ENCODE measurements at places on chromosomes 1 and 21. TPM values are rescaled to one million over a fixed set of nuclear protein-coding genes. Genes with fewer than 3 reads are reported as not detected.

USP25 gene
- total RNA-seq, result 39.5 TPM

- no peaks in the 10 kb centered on the region for H3K36me3 ChIP-seq
- no peaks in the 10 kb centered on the region for H3K4me1 ChIP-seq
- H3K27me3 ChIP-seq, result no peaks in the 10 kb centered on the region
- H3K27ac ChIP-seq, result no peak overlapping the region
- no peak for DNase-seq
These were observed 50.7 kb downstream of the PTGFR start for GRCh38 chr1:78541479-78541878.

TFF2 gene
- not detected for total RNA-seq

GRCh38 chr1:183021405-183022201 lies 1.6 kb upstream of the LAMC1 start:
- H3K27ac ChIP-seq, result no peak overlapping the region
- no peaks in the 10 kb centered on the region for H3K27me3 ChIP-seq
- no peak for DNase-seq
- no peaks in the 10 kb centered on the region for H3K4me1 ChIP-seq
- H3K4me3 ChIP-seq, result peak overlapping the region; percentile 85

- peaks cover 10% of the 10 kb centered on the region for H3K4me1 ChIP-seq
- H3K27me3 ChIP-seq, result no peaks in the 10 kb centered on the region
- DNase-seq, result no peak
- no peaks in the 10 kb centered on the region for H3K36me3 ChIP-seq
- H3K27ac ChIP-seq, result no peak within 1 kb of the TSS
These were observed at the start of gene CD101 for GRCh38 chr1:117001254-117001927. CD101 (plus strand) TSS chr1:117001760; CDS start chr1:117001818, 58 bp downstream.

CTH gene
- total RNA-seq, result 2.5 TPM

- H3K27me3 ChIP-seq, result peaks cover 20% of the 10 kb centered on the region
- no peak for DNase-seq
- no peaks in the 10 kb centered on the region for H3K4me1 ChIP-seq
- H3K27ac ChIP-seq, result no peak overlapping the region
- H3K4me3 ChIP-seq, result no peak overlapping the region
These were observed 333.9 kb downstream of the SRGAP2C start for GRCh38 chr1:121518726-121519041.

GRCh38 chr1:207396168-207396746 lies 57.9 kb upstream of the CR2 start:
- H3K27ac ChIP-seq, result no peak overlapping the region
- H3K4me3 ChIP-seq, result no peak overlapping the region
- no peaks in the 10 kb centered on the region for H3K36me3 ChIP-seq

DNA sequence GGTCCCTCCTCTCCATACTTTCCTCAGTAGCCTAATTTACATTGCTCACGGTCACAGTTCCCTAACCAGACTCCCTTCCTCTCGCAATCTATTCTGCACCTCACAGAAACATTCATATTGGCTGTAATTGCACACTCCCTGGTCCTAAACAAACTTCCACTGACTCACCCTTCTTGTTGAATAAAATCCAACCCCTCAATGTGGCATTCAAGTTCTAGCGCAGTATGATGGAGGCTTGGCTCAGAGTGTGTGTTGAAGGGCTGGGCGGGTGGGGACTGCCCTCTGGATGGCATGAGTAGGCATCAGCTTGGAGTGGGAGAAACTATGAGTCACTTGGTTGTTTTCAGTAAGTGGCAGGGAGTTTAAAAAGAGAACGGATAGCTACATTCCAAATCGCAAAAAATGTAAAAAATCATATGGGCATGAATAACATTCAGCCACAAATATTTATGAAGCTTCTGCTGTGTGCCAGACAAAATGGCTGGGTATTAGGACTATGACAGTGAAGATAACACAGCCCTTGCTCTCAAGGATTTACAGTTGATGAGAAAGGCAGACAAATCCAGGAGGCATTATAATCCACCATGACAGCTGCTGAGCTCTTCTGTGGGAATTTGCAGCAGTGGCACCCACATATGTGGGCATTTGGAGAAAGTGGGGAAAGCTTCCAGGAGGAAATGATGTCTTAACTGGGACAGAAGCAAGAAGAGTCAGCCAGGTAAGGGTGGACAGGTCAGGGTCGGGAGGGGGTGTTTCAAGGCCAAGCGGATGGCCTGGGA lies 42.2 kb upstream of the LYST start:
- no peak overlapping the region for H3K4me3 ChIP-seq
- peak overlapping the region; percentile 41 for H3K27ac ChIP-seq
- H3K36me3 ChIP-seq, result no peaks in the 10 kb centered on the region
- no peak for DNase-seq
- H3K4me1 ChIP-seq, result peaks cover 11% of the 10 kb centered on the region

CFHR5 gene
- not detected for total RNA-seq

GRCh38 chr1:10599194-10599861 lies 124.6 kb downstream of the PEX14 start:
- no peaks in the 10 kb centered on the region for H3K27me3 ChIP-seq
- no peak overlapping the region for H3K4me3 ChIP-seq
- H3K36me3 ChIP-seq, result no peaks in the 10 kb centered on the region
- DNase-seq, result no peak
- H3K27ac ChIP-seq, result no peak overlapping the region

MCOLN3 gene
- 48.1 TPM for total RNA-seq

DNA sequence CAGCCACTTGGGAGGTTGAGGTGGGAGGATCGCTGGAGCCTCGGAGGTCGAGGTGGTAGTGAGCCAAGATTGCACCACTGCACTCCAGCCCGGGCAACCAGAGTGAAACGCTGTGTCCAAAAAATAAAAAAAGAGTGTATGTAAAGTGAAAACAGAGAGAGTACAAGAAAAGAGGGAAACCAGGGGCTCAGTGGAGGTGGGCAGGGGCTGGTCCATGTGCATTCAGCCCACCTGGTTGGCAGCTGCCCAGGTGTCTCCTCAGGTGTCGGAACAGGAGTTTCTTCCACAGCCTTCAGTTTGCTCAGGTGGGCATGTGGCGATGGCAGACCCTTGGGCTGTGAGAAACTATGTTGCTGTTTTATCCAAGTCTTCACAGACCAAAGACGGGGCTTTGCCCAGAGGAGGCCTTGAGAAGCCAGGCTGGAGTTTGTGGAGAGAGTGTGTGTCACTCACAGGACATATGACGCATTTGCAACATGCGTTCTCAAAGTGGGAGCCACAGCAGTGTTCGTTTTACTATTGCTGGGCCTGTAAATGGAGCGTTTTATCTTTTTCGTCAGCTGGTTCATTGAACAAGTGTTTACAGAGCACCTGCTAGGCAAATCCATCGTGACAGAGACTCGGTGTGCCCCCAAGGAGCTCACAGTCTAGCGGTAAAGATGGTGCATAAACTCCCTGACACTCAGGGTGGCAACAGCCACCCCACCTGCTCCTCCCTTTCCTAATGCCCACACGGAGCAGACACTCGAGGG lies 22.4 kb upstream of the SAMD11 start:
- H3K4me3 ChIP-seq, result no peak overlapping the region
- peaks cover 23% of the 10 kb centered on the region for H3K27me3 ChIP-seq
- H3K27ac ChIP-seq, result no peak overlapping the region
- peaks cover 7% of the 10 kb centered on the region for H3K4me1 ChIP-seq

LCA5L gene
- 3.8 TPM for total RNA-seq

GRCh38 chr1:171935086-171935485 lies 93.8 kb downstream of the DNM3 start:
- no peak for DNase-seq
- no peak overlapping the region for H3K4me3 ChIP-seq
- no peaks in the 10 kb centered on the region for H3K36me3 ChIP-seq
- H3K27me3 ChIP-seq, result no peaks in the 10 kb centered on the region
- H3K27ac ChIP-seq, result no peak overlapping the region

GRCh38 chr1:157139052-157139715 lies 989 bp upstream of the ETV3 start:
- no peak for DNase-seq
- H3K4me3 ChIP-seq, result no peak overlapping the region
- no peaks in the 10 kb centered on the region for H3K36me3 ChIP-seq

DNA sequence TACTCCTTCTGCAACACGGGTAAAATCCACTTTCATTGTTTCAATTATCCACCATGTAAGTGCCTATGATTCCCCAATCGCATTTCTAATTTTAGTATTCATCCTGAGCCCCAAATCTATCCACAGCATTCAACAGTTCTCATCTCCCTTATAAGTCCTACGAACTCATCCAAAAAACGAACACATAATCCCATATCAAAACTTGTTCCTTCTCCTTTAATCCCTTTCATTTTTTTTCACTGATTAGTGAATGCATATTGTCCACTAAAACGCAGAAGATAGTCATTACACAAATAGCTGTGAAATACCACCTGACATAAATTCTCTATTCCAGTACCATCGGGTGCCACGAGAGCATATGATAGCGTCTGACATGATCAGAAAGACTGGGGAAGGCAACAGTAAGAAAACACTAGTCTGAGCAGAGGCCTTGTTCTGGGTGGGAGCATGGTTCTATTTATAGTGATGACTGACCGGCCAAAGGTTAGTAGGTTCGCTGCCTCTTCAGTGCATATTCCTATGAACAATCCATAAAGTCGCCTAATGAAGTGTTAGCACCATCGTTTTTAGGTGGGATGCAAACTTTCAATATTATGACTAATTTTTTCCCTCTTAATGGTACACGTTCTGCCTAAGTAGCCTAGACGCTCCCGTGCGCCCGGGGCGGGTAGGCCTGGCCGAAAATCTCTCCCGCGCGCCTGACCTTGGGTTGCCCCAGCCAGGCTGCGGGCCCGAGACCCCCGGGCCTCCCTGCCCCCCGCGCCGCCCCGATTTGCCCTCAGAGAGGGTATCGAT lies 648 bp downstream of the ATP5PF start:
- H3K27ac ChIP-seq, result peak overlapping the region; percentile 100
- peaks cover 30% of the 10 kb centered on the region for H3K4me1 ChIP-seq
- no peaks in the 10 kb centered on the region for H3K27me3 ChIP-seq
- peak overlapping the region; percentile 38 for H3K4me3 ChIP-seq
- H3K36me3 ChIP-seq, result no peaks in the 10 kb centered on the region

RAB13 gene
- 34.5 TPM for total RNA-seq

FAM72D gene
- 3.6 TPM for total RNA-seq

ZNF683 gene
- total RNA-seq, result not detected

GRCh38 chr1:202802998-202803932 lies 5.0 kb downstream of the KDM5B start:
- H3K27ac ChIP-seq, result no peak overlapping the region
- H3K4me1 ChIP-seq, result peaks cover 18% of the 10 kb centered on the region
- H3K4me3 ChIP-seq, result no peak overlapping the region
- DNase-seq, result peak; percentile 39
- no peaks in the 10 kb centered on the region for H3K36me3 ChIP-seq

DNA sequence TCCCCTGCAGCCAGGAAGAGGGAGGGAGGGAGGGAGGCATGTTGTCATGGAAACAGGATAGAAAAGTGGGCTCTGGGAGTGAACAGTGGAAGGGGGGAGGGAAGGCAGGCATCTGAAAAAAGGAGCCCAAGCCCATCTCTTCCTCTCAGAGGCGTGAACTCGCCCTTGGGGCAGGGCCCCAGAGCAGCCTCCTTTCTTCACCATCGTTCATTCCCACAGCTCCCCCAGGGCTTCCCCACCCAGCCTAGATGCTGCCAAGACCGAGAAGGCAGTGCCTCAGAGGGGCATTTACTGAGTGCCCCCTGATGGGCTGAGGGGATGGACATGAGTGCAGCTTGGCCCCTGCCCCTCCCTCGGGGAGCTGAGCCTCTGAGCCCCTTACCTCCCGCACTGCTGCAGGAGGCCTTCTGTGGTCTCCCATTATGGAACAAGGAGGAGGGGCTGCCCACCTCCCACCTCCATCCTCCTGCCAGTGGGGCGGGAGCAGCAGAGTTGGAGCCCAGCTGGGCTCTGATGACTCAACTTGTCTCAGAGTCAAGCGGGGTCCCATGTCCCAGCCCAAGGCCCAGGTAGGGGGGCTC lies 39.1 kb upstream of the KIF21B start:
- H3K4me1 ChIP-seq, result no peaks in the 10 kb centered on the region
- no peak for DNase-seq
- no peak overlapping the region for H3K4me3 ChIP-seq
- H3K27ac ChIP-seq, result no peak overlapping the region
- no peaks in the 10 kb centered on the region for H3K27me3 ChIP-seq

FOXD2 gene
- total RNA-seq, result 1.4 TPM

DNA sequence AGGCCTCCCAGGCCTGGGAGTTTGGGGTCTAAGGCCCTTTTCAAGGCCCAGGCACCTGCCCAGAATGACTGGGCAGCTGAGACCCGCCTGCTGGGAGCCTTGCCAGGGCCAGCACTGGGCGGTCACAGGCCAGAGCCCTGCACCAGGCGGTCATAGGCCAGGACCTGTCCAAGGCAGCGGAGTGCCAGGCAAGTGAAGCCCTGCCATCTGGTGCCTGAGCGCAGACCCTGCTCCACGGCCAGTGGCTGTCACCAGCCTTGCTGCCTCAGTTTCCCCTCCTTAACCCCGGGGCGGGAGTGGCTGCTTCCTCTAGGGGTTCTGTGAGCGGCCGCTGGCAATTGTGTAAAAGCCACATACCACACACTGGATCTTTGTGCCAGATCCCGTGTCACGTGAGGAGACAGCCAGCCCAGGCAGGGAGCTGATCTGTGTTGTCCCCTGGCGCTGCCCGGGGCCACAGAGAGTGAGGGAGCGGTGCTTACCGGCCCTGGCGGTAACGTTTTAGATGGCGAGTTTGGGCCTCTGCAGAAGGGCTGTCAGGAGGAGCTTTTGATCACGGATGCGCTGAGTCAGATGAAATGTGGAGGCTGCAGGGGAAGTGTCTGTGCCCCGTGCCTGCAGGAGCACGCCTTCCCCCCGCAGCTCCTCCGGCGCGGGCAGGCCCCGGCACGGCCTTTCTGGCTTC lies 4.6 kb downstream of the COL18A1 start:
- no peaks in the 10 kb centered on the region for H3K36me3 ChIP-seq
- H3K4me3 ChIP-seq, result no peak overlapping the region
- H3K27ac ChIP-seq, result peak overlapping the region; percentile 39
- no peak for DNase-seq
- H3K27me3 ChIP-seq, result no peaks in the 10 kb centered on the region

DNA sequence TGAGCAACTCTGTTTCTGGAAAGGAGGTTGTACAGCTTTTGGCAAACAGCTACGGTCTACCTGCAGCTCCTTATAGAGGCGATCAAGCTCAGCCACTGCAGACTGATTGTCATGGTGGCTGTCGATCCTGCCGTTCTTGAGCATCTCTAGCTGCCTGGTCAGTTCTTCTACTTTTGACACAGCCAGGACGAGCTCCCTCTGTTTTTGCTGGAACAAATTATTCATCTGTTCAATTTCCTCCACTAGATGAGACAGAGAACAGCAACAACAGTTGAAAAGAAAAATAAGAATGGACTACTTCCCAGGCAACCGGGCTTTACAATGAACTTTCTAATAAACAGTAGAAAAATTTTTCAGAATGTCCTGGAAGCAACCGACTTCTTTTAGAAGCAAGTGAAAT lies 42.5 kb downstream of the TP53BP2 start:
- H3K27me3 ChIP-seq, result no peaks in the 10 kb centered on the region
- no peaks in the 10 kb centered on the region for H3K4me1 ChIP-seq
- peaks cover 44% of the 10 kb centered on the region for H3K36me3 ChIP-seq
- no peak for DNase-seq
- H3K4me3 ChIP-seq, result no peak overlapping the region

DNA sequence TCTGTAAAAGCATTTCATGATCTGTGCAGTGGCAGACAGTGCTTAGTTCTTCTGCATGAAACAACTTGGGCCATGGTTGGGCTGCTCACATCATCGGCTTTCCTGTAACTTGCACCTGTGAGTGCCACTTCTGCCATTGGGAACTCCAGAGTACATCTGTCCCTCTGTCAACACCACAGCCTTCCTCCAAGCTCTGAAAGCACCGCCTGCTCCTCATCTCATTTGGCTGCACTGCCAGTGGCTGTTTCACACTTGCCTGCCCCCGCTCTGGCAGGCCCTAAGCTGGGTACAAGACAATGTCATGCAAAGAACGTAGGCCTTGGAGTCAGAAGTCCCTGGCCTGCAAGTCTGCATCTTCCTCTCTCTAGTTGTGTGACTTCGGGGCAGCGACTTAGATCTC lies 46.4 kb downstream of the DDX20 start:
- H3K36me3 ChIP-seq, result no peaks in the 10 kb centered on the region
- H3K27ac ChIP-seq, result no peak overlapping the region
- H3K4me1 ChIP-seq, result no peaks in the 10 kb centered on the region
- no peaks in the 10 kb centered on the region for H3K27me3 ChIP-seq
- no peak overlapping the region for H3K4me3 ChIP-seq
- no peak for DNase-seq

PTGS2 gene
- total RNA-seq, result 3.0 TPM
